Right lobe of liver (tissue), 6 donors: ENCODE measurements at places on chromosomes 11 and 22.

GRCh38 chr22:49208004-49208402 is 619.7 kb downstream of the BRD1 start:
- H3K36me3 ChIP-seq = no peaks in the 10 kb centered on the region
- H3K27me3 ChIP-seq = no peaks in the 10 kb centered on the region
- peaks cover 16% of the 10 kb centered on the region for H3K4me1 ChIP-seq

GRCh38 chr11:115430345-115430744 is 73.9 kb downstream of the CADM1 start:
- no peaks in the 10 kb centered on the region for H3K4me1 ChIP-seq
- no peak overlapping the region for H3K27ac ChIP-seq
- H3K4me3 ChIP-seq = no peak overlapping the region
- H3K27me3 ChIP-seq = no peaks in the 10 kb centered on the region
- no peaks in the 10 kb centered on the region for H3K36me3 ChIP-seq
- DNase-seq = no peak

- no peaks in the 10 kb centered on the region for H3K27me3 ChIP-seq
- no peak overlapping the region for H3K4me3 ChIP-seq
- DNase-seq = no peak
Measured at GRCh38 chr22:46361826-46362202, 26.3 kb downstream of the TRMU start.

DNA sequence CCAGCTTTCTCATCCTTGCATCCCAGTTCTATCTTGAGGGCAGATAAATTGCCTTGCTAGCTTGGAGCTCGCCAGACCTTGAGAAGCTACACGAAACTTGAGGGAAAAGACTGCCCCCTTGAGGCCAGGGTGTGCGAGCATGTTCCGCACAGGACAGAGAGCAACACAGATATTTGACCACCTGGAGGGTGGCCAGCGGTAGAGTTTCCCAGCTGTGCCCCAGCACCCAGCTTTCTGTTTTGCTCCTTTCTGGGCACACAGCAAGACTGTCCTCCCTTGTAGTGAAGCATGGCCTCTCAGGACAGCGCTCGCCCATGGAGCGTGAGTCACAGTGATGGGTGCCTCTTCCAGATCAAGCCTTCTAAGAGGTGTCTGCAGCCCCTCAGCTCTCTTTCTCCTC is 23.5 kb downstream of the SPATA19 start:
- H3K27me3 ChIP-seq = no peaks in the 10 kb centered on the region
- DNase-seq = no peak
- H3K36me3 ChIP-seq = no peaks in the 10 kb centered on the region
- no peak overlapping the region for H3K27ac ChIP-seq
- no peaks in the 10 kb centered on the region for H3K4me1 ChIP-seq

- DNase-seq = no peak
- H3K36me3 ChIP-seq = no peaks in the 10 kb centered on the region
- no peak overlapping the region for H3K27ac ChIP-seq
Measured at GRCh38 chr11:91086028-91086427, 863.2 kb upstream of the CHORDC1 start.

GRCh38 chr11:6824136-6824823 is 21.2 kb upstream of the OR10A5 start:
- no peak overlapping the region for H3K27ac ChIP-seq
- no peak overlapping the region for H3K4me3 ChIP-seq
- H3K27me3 ChIP-seq = no peaks in the 10 kb centered on the region
- no peaks in the 10 kb centered on the region for H3K4me1 ChIP-seq
- H3K36me3 ChIP-seq = no peaks in the 10 kb centered on the region

GRCh38 chr22:36901411-36902142 is 11.9 kb upstream of the CSF2RB start:
- no peaks in the 10 kb centered on the region for H3K4me1 ChIP-seq
- no peaks in the 10 kb centered on the region for H3K27me3 ChIP-seq
- DNase-seq = no peak
- no peak overlapping the region for H3K27ac ChIP-seq

DNA sequence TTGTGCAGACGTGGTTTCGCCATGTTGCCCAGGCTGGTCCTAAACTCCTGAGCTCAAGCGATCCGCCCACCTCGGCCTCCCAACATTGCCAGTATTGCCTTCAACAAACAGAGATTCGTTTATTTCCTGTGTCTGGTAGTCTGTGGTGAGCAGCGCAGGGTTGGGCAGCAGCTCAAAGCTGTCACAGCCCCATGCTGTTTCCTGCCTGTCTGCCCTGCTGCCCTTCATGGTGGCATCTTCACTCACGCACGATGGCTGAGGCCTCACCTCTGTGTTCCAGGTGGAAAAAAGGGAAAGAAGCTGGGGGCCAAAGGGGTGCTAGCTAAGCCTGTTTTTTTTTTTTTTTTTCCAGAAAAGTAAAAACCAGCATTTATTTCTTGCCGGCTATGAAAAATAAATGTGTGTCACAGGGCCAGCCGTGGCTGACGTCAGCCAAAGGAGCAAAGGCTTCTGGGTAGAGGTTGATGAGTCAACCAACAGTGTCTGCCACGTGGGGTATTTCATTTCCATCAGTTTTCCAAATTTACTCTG is 28.8 kb downstream of the TBC1D22A start:
- peaks cover 12% of the 10 kb centered on the region for H3K36me3 ChIP-seq
- H3K27ac ChIP-seq = peak overlapping the region; percentile 21
- H3K4me3 ChIP-seq = no peak overlapping the region
- H3K27me3 ChIP-seq = no peaks in the 10 kb centered on the region
- no peaks in the 10 kb centered on the region for H3K4me1 ChIP-seq
- DNase-seq = no peak

- DNase-seq = no peak
- no peaks in the 10 kb centered on the region for H3K4me1 ChIP-seq
- no peak overlapping the region for H3K4me3 ChIP-seq
Measured at GRCh38 chr22:33931406-33931805, 11.1 kb upstream of the LARGE1 start.

DNA sequence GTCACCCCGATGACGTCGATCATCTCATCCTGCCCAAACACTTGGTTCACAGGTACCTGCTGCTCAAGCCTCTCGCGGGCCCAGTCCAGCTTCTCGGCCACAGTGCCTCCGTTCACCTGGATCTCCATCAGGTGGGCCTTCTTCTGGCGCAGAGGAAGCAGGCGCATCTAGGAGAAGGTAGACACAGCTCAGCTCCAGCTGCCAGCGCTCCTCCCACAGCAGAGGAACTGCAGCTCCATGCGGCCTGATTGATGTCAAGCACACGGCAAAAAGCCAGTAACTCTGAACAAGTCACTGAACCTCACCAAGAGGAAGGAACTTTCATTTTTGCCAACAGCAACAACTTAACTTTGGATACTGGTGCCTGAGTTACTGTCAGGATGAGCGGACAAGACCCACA is 4.0 kb downstream of the RPL3 start:
- H3K4me1 ChIP-seq = peaks cover 5% of the 10 kb centered on the region
- H3K4me3 ChIP-seq = no peak overlapping the region
- peak overlapping the region; percentile 98 for H3K27ac ChIP-seq
- H3K27me3 ChIP-seq = no peaks in the 10 kb centered on the region
- DNase-seq = peak; percentile 24

- H3K36me3 ChIP-seq = peaks cover 31% of the 10 kb centered on the region
- no peak overlapping the region for H3K4me3 ChIP-seq
- no peaks in the 10 kb centered on the region for H3K4me1 ChIP-seq
- no peak overlapping the region for H3K27ac ChIP-seq
- DNase-seq = no peak
Measured at GRCh38 chr22:31852691-31853421, 91.5 kb upstream of the YWHAH start.

GRCh38 chr11:61550665-61551227 is 30.1 kb downstream of the SYT7 start:
- H3K36me3 ChIP-seq = no peaks in the 10 kb centered on the region
- H3K4me1 ChIP-seq = no peaks in the 10 kb centered on the region
- DNase-seq = no peak

DNA sequence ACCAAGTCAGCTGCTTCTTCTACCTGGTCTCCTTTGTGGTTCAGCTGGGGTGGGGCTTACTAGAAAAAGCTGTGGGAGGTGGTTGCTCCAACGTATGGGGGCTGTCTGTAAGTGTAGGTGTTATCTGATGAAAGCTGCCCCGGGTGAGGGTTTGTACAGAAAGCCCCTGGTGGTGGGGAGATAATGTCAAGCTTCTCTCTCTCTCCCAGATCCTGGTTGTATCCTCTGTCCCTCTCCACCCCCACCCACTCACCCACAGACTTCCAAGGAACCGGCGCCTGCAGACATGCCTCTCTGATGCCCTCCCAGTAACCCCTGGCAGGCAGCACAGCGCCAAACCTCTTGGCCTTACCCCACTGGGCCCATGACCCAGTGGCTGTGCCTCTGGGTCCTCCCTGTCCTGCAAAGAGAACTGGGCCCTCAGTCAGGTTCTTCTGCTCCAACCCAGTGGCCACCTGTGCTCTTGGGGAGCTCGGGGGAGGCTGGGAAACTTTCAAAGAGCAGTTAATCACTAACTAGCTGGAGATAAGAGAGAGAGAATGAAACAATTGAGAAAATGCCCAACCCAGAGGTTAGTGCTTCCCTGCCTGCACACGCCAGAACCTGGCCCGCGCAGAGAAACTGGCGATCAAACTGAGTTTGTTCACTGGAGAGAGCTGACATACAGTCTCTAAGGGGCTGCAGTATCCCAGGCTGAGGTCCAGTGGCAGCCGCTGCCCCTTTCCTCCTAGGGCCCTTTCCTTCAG is 20.4 kb upstream of the EHF start:
- peak; percentile 55 for DNase-seq
- no peaks in the 10 kb centered on the region for H3K36me3 ChIP-seq
- no peak overlapping the region for H3K4me3 ChIP-seq
- peak overlapping the region; percentile 59 for H3K27ac ChIP-seq
- H3K27me3 ChIP-seq = no peaks in the 10 kb centered on the region

DNA sequence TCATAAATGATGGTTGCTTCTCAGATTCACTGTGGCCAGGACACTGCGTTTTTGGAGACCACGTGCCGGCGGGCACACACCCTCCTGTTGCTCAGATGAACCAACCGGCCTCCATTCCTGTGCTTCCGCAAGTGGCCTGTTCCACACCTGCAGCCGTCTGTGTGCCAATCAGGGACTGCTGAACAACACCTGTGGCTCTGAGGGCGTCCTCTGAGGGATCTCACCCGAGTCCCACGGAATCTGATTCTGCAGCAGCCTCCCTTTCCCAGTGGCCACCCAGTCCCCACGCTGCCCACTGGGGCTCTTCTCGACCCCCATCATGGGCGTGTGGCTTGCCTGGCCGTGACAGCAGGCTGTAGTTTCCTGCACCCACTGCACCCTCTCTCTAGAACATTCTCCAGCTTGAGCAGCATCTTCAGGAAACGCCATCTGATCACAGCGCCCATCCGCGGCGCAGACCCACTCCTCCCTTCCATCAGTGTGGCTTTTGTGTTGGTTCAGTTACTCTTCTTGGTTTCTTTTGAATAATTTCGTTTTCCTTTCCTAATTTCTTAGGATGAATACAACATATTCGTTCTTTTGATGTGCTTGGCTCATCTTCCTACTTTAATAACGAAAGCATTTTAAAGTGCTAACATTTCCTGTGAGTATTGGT is 100.3 kb upstream of the SLC22A12 start:
- H3K27me3 ChIP-seq = no peaks in the 10 kb centered on the region
- no peaks in the 10 kb centered on the region for H3K4me1 ChIP-seq
- H3K4me3 ChIP-seq = no peak overlapping the region
- H3K36me3 ChIP-seq = no peaks in the 10 kb centered on the region

- peak overlapping the region; percentile 98 for H3K4me3 ChIP-seq
- DNase-seq = peak; percentile 50
- no peaks in the 10 kb centered on the region for H3K27me3 ChIP-seq
- peaks cover 13% of the 10 kb centered on the region for H3K4me1 ChIP-seq
Measured at GRCh38 chr22:49961601-49962011, 1.0 kb downstream of the PIM3 start.

GRCh38 chr11:68370211-68371111 is 58.1 kb downstream of the LRP5 start:
- H3K4me1 ChIP-seq = peaks cover 34% of the 10 kb centered on the region
- H3K27me3 ChIP-seq = no peaks in the 10 kb centered on the region
- DNase-seq = no peak
- H3K36me3 ChIP-seq = no peaks in the 10 kb centered on the region
- no peak overlapping the region for H3K27ac ChIP-seq

DNA sequence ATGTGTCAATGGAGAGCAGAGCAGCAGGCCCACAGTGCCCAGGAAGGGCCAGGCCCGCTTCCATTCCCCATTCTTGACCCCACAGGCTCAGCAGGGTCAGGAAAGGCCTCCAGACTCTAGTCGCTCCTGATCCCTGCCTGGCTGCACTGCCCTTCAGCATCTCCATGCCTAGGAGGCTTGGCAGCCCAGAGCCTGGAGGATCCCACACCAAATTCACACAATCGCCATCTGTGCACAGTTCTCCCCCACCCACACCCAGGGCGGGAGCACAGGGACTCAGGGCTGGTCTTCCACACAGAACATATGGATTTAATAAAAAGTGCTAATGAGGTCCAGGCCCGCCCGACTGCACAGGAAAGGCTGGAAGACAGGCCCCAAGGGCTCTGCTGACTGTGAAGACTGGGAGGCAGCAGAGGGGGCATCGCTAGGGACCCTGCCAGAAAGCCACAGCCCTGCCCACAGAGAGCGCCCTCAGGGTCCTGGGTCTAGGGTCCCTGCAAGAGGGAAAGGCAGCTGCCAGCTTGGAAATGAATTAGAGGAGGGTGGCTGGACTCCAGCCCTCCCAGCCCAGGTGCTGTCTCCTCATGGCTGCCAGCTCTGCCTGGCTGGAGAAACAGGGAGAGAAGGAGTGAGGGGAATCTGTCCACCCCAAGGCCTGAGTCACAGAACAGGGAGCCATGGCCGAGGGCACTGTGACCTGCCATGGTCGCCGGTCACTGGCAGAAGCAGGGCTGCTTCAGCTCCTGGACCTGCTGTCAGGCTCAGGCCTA is 39.7 kb downstream of the DKK3 start:
- H3K27me3 ChIP-seq = no peaks in the 10 kb centered on the region
- H3K4me1 ChIP-seq = no peaks in the 10 kb centered on the region
- H3K36me3 ChIP-seq = no peaks in the 10 kb centered on the region

DNA sequence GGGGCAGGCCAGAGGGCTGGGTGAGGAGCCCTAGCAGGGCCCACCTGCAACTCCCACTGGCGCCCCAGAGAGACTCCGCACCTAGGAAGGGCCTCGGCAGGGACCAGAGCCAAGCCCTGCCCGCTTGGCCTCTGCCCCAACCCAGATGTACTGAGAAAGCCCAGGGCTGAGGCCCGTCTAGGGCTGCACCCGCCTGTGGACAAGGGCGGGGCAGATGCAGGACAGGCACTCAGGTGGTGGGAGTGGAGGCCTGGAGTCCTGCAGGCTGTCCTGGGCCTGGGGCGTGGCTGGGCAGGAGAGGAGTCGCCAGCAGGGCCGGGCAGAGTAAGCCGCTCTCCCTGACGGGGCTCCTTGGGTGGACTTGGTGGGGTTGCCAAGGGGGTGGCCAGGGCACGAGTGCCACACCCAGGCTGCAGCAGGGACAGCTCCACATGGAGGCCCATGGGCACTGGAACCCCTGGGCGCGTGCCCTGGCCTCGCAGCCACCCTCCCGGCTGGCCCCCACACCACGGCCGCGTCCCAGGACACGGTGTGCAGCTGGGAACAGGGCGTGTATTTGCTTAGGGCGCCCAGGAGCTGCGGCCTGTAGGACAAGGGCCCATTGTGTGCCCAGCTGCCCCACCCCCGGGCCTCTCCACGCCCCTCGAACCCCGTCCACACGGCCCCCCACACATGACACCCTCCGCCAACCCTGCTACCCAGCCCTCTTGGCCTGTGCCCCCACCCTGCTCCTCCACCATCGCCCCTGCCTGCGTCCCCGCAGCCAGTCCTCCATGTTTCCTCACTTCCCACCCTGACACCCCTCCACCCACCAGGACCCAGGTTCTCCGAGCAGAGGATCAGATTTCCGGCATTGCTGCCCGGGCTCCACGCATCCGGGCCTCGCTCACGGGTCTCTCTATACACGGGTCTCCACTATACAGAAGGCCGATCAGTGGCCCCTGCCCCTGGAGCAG is 11.3 kb upstream of the PIM3 start:
- H3K4me3 ChIP-seq = no peak overlapping the region
- DNase-seq = peak; percentile 77
- H3K27ac ChIP-seq = no peak overlapping the region
